CD4-positive, alpha-beta T cell treated with Interleukin-15 for 4 hours (primary cell): ENCODE measurements at places on chromosomes 6 and 20.

DNA sequence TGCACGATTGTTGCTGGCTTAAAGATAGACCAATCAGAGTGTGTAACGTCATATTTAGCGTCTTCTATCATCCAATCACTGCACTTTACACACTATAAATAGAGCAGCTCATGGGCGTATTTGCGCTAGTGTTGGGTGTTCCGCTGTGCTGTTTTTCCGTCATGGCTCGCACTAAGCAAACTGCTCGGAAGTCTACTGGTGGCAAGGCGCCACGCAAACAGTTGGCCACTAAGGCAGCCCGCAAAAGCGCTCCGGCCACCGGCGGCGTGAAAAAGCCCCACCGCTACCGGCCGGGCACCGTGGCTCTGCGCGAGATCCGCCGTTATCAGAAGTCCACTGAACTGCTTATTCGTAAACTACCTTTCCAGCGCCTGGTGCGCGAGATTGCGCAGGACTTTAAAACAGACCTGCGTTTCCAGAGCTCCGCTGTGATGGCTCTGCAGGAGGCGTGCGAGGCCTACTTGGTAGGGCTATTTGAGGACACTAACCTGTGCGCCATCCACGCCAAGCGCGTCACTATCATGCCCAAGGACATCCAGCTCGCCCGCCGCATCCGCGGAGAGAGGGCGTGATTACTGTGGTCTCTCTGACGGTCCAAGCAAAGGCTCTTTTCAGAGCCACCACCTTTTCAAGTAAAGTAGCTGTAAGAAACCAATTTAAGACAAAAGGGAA is 57.9 kb downstream of the TRIM38 start:
- peak; percentile 90 for DNase-seq

- no peak for DNase-seq
Observed at GRCh38 chr20:38083338-38084048, 49.9 kb downstream of the RPRD1B start.

- no peak for DNase-seq
Observed at GRCh38 chr6:119234457-119234856, 115.1 kb downstream of the MAN1A1 start.

DNA sequence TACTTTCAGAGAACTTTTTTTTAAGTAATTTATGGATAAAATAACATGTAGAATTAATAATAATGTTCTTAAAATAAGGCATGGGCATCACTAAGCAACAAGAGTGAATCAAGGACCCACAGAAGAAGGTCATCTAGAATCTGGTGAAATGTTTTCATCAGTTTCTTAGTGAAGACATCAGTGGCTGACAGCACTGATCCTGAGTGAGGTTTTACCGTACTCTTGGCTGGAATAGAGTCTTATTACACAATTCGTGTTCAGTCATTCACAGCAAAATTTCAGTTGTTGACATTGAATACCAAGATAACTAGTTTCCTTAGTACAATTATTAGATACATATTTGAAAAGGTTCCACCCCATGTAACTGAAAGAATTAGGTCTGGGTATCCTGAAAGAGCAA is 140.4 kb downstream of the C6orf58 start:
- no peak for DNase-seq

- DNase-seq = no peak
Observed at GRCh38 chr6:147283460-147283859, 79.2 kb downstream of the STXBP5 start.

GRCh38 chr6:40011844-40012243 is 77.6 kb upstream of the MOCS1 start:
- DNase-seq = no peak

GRCh38 chr20:25394996-25395395 is 4.4 kb upstream of the ABHD12 start:
- DNase-seq = no peak

DNA sequence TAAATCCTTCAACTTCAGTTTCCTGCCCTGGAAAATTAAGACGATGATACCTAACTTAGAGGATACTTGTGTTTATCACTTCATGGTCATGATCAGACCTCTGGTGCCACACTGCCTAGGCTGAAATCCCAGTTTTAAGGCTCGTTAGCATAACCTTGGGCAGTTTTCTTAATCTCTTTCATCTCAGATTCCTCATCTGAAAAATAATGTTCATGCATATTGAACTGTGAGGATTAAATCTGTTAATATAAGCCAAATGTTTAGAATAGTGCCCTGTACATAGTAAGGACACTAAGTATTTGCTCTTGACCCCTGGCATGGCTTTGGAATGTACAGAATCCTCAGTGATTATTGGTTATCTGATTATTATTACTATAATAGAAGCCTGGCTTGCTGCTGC is 79.7 kb downstream of the OGFRL1 start:
- no peak for DNase-seq

- no peak for DNase-seq
Observed at GRCh38 chr6:92911301-92911700, 508.1 kb downstream of the EPHA7 start.

- DNase-seq = no peak
Observed at GRCh38 chr20:38855356-38855755, 49.9 kb downstream of the PPP1R16B start.

- DNase-seq = no peak
Observed at GRCh38 chr6:125766641-125767040, 17.2 kb downstream of the HEY2 start.

DNA sequence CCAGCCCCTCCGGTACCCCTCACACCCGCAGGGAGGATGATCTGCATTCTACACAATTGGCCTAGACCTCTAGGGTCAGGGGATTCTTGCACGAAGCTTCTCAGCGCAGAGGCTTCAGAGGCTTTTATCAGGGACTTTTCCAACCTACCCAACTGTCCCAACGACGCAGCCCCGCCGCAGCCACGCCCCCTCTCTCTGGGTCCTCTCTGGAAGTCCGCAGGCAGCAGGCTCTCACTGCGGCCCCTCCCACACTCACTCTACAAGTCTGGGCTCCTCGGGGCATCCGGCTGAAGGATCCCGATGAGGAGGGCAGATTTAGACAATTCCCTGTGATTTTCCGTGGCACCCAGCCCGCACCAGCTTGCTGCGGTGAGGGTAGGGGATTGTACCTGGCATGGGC is 227.7 kb upstream of the RNF24 start:
- DNase-seq = no peak

- no peak for DNase-seq
Observed at GRCh38 chr20:17556837-17557674, 12.8 kb upstream of the DSTN start.

DNA sequence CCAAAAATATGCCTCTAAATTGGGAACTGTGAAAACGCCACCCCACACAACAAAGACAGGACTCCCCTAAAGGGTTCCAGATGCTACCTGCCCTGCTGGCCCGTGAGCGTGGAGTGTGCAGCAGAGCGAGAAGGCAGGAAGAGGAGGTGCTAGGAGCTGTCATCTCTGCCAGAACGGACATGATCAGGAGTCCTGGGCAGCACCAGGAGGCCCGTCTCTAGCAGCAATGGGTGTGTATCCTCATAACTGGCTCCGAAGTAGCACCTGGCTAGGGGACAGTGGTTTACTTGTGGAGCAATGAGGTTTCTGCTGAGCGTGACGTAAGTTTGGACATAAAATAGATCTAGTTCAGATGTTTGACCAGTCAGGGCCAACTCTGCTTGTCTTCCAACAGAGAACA is 226.0 kb downstream of the CDH4 start:
- DNase-seq = no peak

- DNase-seq = peak; percentile 68
Observed at GRCh38 chr6:129498950-129499842, 210.8 kb downstream of the ARHGAP18 start.
